ENCODE measurements at places on chromosomes 2 and 18.
A peak's percentile ranks its signal among the peaks of the same experiment; 100 is the strongest.

DNA sequence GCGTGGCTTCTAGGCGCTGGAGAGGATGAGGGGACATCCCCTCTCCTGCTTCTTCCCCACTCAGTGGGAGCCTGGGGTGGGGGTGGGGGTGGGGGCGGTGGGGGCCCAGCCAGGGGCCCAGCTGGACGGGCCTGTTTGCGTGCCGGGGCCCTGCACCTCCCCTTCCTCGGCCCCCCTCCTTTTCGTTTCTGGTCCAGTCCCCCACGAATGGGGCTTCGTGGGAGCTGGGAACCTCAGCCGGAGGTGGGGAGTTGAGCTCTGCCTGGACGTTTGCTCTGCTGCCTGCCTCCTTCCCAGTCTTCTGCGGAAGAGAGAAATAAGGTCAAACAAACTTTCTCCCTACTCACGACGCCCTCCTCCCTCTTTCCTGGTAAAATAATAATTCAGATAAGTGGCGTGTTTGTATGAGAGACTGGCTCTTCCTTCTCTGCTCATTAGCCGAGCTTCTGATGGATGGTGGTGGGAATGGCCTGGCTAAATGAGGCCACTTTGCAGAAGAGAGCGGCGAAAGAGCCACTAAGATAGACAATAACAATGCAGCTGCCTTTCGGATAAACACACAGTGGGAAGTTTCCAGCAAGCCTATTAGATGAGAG is 782 bp downstream of the MTA3 start:
- DNase-seq, result peak; percentile 66

DNA sequence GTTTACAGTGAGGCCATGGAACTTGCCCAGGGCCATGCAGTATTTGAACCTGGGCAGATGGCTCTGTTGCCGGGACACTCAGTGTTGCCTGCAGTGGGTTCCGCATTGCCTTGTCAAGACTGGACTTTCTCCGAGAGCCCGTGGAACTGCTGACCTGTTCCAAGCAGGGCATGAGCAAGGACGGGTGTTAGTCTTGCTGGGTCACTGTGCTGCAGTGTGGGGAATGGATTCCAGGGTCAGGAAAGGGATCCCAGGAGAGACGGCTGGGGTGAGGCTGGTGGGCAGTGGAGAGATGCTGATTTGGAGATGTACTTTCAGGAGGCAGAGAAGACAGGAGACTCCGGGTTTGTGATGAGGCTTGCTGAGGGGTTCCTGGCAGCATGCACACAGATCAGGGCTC is 348.7 kb upstream of the HS6ST1 start:
- DNase-seq, result no peak

DNA sequence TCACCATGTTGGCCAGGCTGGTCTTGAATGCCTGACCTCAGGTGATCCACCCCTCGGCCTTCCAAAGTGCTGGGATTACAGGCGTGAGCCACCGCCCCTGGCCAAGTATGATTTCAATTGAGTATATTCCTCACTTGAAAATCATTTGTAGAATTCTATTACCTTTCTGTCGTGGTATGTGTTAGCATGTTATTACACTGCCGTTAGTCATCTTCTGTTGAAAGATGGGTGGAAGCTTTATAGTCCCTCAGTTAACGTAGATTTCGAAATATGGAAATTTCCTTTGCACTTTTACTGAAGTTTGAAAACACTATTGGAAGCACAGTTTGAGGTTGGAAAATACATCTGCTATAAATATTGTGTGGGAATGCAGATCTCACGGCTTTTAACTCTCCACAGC is 14.7 kb downstream of the NIFK start:
- DNase-seq, result no peak

GRCh38 chr2:188983427-188984064 is 9.4 kb downstream of the COL3A1 start:
- DNase-seq, result no peak

- no peak for DNase-seq
Measured at GRCh38 chr2:37000318-37000717, 34.0 kb upstream of the STRN start.

DNA sequence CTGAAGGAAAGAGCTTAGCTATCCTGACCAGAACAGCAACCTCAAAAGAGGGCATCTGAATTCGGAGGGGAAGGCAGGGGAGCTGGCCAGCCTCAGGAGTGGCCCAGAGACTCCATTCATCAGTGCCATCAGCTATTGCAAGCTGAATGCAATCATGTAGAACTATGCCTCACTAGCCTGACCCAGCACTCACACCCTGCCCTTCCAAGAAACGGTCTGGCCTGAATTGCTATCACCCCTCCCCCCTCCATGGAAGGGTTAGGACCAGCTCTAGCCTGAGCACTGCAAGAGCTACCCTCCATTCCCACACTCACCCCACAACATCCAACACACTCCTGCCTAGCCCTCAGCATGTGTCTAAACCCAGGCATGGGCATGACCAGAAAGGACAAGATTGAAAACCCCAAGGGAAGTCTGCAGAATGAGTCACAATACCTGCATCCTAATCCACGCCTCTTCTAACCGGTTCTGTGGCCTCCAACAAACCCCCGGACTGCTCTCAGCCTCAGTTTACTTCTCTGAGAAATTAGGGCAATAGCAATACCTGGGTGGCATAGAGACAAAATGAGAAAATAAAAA is 120.3 kb downstream of the BCL11A start:
- DNase-seq, result no peak

- DNase-seq, result peak; percentile 12
Measured at GRCh38 chr2:156321243-156321904, 11.1 kb downstream of the NR4A2 start.

DNA sequence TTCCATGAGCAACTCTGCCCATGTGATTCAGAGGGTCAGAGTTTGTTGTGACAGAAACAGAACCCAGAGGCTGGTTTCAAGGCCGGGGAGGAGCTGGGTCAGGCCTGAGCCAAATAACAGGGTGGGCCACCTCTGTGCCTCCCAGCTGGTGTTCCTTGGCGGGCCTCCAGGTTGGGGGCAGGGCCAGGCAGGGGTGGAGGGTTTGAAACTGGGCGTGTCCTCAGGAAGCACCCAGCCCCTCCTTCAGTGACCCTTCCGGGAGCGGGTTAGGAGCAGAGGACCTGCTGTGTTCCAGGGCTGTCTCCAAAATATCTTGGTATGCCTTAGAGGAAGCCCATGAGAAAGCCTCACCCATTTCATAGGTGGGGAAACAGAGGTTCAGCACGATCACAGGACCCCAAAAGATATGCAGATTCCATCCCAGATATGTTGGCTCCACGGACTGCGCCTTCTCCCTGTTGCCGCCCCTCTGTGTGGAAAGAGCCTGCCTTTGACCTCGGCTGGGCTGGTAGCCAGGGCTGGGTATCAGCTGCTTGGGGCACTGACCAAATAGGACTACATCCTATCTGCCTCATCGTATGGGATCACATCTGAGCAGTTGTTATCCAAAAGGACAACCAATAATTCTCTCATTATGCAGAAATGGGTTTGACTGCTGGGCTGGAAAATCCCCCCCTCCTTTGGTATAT is 74.8 kb upstream of the GLI2 start:
- DNase-seq, result no peak

GRCh38 chr2:207635468-207636200 is 10.4 kb upstream of the METTL21A start:
- DNase-seq, result no peak

DNA sequence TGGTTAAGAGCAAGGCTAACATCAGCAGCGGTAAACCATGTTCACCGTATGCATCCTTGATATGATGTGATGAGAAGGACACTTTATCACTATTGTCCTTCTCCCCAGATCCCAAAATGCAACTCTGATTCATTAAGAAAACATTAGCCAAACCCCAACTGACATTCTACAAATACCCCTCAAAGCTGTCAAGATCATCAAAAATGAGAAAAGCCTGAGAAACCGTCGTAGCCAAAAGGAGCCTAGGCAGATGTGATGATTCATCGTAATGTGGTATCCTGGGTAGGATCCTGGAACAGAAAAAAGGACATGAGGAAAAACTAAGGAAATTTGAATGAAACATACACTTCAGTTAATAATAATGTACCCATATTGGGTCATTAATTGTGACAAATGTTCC is 67.3 kb upstream of the ST6GAL2 start:
- DNase-seq, result no peak

DNA sequence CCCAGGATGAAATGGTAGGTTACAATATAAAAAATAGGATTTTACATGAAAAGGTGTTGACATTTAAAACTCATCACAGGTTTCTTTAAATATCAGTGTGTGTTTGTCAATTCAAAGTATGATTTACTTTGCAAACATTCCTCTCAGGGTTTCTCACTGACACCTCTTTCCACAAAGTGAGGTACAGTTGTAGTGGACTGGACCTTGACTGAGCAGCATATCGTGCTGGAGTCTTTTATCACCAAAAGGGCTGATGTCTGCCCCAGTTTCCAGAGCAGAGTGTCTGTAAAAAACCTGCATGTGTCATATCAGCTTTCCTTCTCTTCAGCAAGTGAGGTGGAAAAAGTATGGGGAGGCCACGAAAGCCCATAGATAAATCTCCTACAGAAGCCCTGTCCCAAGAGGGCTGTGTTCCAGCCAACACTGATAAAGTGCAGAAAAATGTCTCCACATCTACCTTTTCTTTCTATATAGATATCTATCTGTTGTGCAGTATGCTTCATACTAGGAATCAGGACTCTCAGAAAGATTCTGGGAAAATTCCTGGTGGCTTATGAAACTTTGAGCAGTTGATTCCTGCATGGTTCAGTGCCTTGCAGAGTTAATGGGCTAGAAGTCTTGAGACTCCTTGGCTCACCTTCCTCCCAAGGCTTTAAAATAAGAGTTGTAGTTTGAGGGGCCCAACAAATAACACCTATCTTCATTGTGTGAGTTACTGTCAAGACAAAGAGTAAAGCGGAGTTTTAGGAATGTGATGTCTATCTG is 6.9 kb downstream of the ACYP2 start:
- DNase-seq, result no peak

DNA sequence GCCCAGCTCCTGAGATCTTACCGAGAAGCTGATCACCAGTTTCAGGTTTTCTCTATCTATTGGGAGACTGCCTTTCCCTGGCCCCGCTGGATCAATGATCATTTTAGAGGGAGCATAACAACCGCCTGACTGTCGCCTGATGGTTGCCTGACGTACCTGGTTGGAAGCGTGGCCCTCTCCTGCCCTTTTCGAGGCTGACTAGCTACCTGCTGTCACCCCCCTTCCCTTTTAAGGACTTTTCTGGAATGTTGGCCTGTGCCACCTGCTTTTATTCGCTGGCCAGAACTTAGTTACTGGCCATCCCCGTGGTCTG is 562 bp upstream of the MFSD2B start:
- no peak for DNase-seq

DNA sequence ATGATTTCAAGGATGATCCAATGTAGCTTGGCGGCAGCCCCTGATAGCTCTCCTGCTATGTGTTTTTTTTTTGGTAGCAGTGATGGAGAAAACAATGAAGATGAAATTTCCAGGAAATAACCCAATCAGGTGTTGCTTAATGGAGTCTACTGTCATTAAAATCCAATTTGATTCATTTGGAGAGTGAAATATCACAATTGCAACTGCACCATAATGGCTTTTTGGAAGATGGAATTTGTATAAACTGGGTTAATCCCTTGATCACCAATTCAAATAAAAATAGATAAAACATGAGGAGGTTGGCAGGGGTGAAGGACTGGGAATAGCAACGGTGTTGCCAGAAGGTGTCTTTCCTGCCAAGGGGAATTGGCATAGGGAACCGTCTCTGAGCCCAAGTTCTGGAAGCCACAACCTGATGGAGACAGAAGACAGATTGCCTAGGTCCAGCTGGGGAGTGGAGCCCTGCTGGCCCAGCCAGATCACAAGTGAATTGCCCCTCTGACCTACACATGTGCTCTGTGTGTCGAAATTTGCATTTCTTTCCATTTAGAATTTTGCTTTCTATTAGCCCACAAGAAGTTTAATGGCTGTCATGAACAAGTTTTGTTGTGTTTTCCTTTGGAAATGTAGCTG is 170.3 kb upstream of the SPRED2 start:
- DNase-seq, result no peak

GRCh38 chr2:202721621-202722020 is 86.9 kb downstream of the FAM117B start:
- DNase-seq, result no peak

- peak; percentile 31 for DNase-seq
Measured at GRCh38 chr18:54127759-54128378, 96.6 kb downstream of the MBD2 start.

- DNase-seq, result no peak
Measured at GRCh38 chr2:188976545-188977268, 2.5 kb downstream of the COL3A1 start.

DNA sequence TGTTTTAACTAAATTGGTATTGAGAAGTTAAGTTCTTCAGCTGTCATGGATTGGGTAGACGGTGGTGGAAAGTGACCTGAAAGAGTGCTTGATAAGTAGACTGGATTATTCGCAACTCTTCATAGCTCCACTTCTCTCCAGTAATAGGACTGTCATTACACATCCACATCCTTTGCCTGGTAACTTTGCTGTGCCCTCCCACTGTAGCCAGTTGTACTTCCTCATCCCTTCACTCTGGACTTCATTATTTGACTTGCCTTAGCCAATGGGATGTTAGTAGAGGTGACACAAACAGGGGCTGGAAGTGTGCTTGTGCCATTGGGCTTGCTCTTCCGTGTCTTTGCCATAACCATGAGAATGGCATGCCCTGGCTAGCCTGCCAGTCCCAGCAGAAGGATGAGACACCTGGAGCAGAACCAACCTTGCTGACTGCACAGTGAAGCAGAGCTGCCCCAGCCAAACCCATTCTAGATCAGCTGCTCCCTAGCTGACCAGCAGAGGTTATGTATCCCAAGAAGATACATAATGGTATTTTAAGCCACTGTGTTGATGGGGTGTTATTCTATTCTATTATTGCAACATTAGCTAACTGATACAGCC is 16.9 kb downstream of the QPCT start:
- no peak for DNase-seq
